Activated CD8-positive, alpha-beta memory T cell treated with anti-CD3 and anti-CD28 coated beads, Interleukin-2, amount 10 ng/mL, durations not matched to agents 7 days and 5 days (primary cell): ENCODE measurements at places on chromosomes 11 and 22.

DNA sequence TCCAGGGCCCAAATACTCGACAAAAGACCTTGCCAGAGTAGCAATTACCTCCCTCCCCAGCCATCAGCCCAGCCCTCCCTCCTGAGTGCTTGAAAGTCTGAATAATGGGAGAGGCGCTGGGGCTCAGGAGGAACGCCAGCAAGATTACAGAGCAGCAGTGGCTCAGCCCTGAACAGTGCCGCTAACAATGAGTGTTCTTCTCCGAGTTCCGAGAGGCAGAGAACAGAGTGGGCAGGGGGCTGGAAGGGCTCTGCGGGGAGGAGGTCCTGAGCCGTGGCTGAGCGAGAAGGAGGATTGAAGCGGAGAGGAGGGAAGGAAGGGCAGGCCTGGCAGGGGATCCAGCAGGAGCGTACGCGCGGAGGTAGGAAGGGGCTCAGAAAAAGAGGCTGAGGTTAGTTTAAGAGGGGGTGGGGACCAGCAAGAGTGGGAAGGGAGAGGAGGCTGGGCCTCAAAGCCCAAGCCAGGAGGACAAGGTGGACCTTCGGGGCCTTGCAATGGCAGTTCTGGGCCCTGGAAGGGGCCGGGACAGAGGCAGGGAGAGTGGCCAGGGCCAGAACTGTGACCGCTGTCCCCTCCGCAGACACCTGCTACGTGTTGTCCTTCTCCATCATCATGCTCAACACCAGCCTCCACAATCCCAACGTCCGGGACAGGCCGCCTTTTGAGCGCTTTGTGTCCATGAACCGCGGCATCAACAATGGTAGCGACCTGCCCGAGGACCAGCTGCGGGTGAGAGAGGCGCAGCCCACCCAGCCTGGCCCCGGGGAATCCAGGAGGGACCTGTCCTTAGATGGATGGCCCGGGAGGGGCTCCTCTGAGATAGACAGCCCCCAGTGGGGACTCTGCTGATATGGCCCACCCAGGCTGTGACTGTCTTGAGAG is 20.6 kb downstream of the CYTH4 start:
- H3K4me1 ChIP-seq = peaks cover 95% of the 10 kb centered on the region
- H3K36me3 ChIP-seq = peaks cover 68% of the 10 kb centered on the region
- DNase-seq = no peak
- peak overlapping the region; percentile 100 for H3K27ac ChIP-seq
- no peaks in the 10 kb centered on the region for H3K27me3 ChIP-seq

- DNase-seq = no peak
- H3K4me3 ChIP-seq = no peak overlapping the region
- H3K27ac ChIP-seq = no peak overlapping the region
- no peaks in the 10 kb centered on the region for H3K36me3 ChIP-seq
- H3K27me3 ChIP-seq = peaks cover 8% of the 10 kb centered on the region
Observed at GRCh38 chr11:26333906-26334305, 2.0 kb downstream of the ANO3 start.

- H3K27me3 ChIP-seq = no peaks in the 10 kb centered on the region
- no peaks in the 10 kb centered on the region for H3K36me3 ChIP-seq
- DNase-seq = no peak
- H3K4me3 ChIP-seq = no peak overlapping the region
- no peaks in the 10 kb centered on the region for H3K4me1 ChIP-seq
Observed at GRCh38 chr11:1446623-1447022, 40.0 kb downstream of the MOB2 start.

DNA sequence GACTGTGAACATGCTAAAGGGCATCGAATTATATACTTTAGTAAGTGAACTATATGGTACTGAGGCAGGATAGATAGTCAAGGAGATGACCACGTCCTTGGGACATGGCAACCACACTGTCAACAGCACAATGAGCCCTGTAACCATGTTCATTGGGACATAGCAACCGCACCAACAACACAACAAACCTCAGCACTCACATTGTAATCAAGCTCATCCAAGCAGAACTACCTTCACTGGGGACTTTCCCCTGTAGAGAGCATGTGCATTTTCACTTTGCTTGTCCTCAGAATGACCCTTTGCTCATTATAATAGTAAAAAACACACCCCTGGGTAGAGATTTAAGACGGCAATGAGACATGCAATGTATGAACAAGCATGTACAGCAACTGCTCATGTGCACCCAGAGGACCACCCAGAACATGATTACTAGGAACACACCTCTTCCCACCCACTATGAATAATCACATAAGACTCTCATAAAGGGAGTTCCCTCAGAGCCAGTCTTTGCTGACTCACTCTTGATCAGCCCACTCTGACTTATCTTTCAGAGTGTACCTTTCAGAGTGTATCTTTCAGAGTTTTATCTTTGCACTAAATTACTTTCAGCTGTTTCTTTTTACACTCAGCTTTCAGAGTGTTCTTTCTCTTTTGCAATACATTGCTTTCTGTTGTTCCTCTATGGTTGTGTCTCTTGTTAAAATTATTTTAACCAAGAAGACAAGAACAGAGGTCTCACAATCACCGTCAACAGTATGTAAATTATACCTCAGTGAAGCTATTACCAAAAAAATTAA is 4.1 kb upstream of the PLAAT2 start:
- peaks cover 62% of the 10 kb centered on the region for H3K4me1 ChIP-seq
- H3K27ac ChIP-seq = peak overlapping the region; percentile 86
- DNase-seq = peak; percentile 85
- H3K27me3 ChIP-seq = peaks cover 6% of the 10 kb centered on the region
- H3K36me3 ChIP-seq = no peaks in the 10 kb centered on the region

- H3K36me3 ChIP-seq = peaks cover 4% of the 10 kb centered on the region
- H3K4me3 ChIP-seq = no peak overlapping the region
- H3K4me1 ChIP-seq = peaks cover 10% of the 10 kb centered on the region
Observed at GRCh38 chr11:126189109-126189929, 22.1 kb downstream of the RPUSD4 start.

GRCh38 chr22:45692549-45692948 is 20.9 kb downstream of the ATXN10 start:
- H3K36me3 ChIP-seq = peaks cover 26% of the 10 kb centered on the region
- no peaks in the 10 kb centered on the region for H3K4me1 ChIP-seq
- DNase-seq = no peak

DNA sequence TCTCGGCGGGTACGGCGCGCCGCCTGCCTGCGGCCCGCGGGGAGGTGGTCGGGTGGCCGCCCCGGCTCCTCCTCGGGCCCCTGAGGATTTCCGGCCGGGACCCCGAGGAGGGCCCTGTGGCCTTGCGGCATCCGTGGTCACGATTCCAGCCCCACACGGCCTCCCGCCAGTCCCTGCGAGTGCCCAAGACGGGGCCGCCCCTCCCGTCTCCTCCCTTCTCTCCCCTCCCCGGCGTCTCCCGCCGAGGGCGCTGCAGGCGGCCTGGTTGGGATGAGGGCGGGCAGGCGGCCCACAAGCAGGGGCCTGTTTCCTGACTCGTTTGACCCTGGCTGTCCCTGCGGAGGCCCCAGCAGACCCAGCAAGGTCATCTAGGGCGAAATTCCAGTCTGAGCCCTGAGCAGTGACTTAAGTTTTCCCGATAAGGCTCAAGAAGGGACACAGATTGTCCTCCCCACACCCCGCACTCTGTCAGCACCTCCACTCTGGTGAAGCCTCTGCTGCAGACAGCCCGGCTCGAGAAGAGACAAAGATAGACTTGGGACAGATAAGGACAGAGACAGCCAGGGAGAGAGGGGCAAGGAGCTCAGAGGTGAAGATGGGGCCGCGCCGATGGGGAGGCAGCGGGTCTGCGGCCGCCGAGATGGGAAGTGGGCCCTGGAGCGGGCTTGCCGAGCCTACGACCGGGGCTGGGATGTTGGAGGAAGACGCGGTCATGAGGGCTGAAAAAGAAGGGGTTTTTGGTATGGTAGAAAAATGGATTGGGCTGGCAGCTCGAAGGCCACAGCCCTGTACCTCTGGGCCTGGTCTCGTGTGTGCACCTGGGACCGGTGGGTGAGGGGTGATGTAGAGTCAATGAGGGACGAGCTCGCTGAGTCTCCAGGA is 95.0 kb downstream of the SWAP70 start:
- DNase-seq = peak; percentile 61
- H3K36me3 ChIP-seq = no peaks in the 10 kb centered on the region
- H3K27ac ChIP-seq = peak overlapping the region; percentile 65
- no peaks in the 10 kb centered on the region for H3K27me3 ChIP-seq
- peaks cover 39% of the 10 kb centered on the region for H3K4me1 ChIP-seq
- H3K4me3 ChIP-seq = peak overlapping the region; percentile 74

GRCh38 chr22:19430890-19431541 is 517 bp downstream of the HIRA start:
- DNase-seq = peak; percentile 62
- H3K27ac ChIP-seq = peak overlapping the region; percentile 91
- H3K27me3 ChIP-seq = no peaks in the 10 kb centered on the region
- H3K4me1 ChIP-seq = peaks cover 55% of the 10 kb centered on the region
- H3K36me3 ChIP-seq = peaks cover 44% of the 10 kb centered on the region

- H3K36me3 ChIP-seq = peaks cover 2% of the 10 kb centered on the region
- peak overlapping the region; percentile 63 for H3K27ac ChIP-seq
- H3K4me3 ChIP-seq = peak overlapping the region; percentile 60
- peaks cover 17% of the 10 kb centered on the region for H3K4me1 ChIP-seq
Observed at GRCh38 chr11:417652-418342, 3.0 kb upstream of the SIGIRR start.

- H3K36me3 ChIP-seq = no peaks in the 10 kb centered on the region
- peaks cover 25% of the 10 kb centered on the region for H3K27me3 ChIP-seq
- no peak for DNase-seq
- H3K4me3 ChIP-seq = no peak overlapping the region
- H3K27ac ChIP-seq = no peak overlapping the region
Observed at GRCh38 chr11:11081288-11081687, 223.4 kb upstream of the ZBED5 start.

- no peaks in the 10 kb centered on the region for H3K36me3 ChIP-seq
- H3K27ac ChIP-seq = no peak overlapping the region
- no peak overlapping the region for H3K4me3 ChIP-seq
- DNase-seq = peak; percentile 83
Observed at GRCh38 chr22:23385678-23386631, 194.1 kb downstream of the IGLL1 start.

DNA sequence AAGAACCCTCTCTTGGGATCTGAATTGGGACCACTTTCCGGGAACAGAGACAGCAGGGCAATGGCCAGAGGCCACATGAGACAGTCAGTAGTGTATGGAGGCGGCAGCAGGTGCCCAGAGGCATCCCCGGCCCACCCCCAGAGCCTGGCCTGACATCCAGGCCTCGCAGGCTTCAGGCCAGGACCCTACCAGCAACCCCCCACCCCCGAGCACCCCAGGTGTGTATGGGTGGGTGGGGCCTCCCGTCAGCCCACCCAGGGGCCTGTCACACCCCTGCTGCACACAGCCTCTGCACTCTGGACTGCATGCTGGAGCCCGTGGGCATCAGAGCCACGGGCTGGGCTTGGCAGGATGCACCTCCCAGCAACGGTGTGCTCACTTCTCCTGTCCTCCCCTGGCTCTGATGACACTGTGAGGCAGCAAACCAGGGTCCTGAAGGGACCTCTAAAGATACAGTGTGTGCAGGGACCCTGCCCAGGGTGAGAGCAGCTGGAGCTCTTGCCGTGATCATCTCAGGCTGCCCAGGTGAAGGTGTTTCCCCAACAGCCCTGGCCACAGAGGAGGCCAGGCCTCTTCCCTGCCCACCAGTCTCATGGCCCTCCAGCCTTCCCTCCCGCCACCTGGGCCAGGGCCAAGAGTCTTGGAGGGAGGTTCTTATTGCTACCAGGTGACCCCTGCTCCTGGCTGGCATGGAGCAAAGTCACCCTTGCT is 88.8 kb upstream of the SEPTIN5 start:
- DNase-seq = no peak
- H3K27ac ChIP-seq = no peak overlapping the region
- no peaks in the 10 kb centered on the region for H3K36me3 ChIP-seq
- no peaks in the 10 kb centered on the region for H3K4me1 ChIP-seq
- H3K27me3 ChIP-seq = peaks cover 2% of the 10 kb centered on the region

GRCh38 chr11:65446446-65447277 is 24.1 kb downstream of the NEAT1 start:
- H3K4me3 ChIP-seq = no peak overlapping the region
- H3K27me3 ChIP-seq = no peaks in the 10 kb centered on the region
- H3K36me3 ChIP-seq = peaks cover 10% of the 10 kb centered on the region
- no peak for DNase-seq
- H3K27ac ChIP-seq = peak overlapping the region; percentile 59

GRCh38 chr11:111944139-111944538 is 7.0 kb downstream of the DIXDC1 start:
- peaks cover 25% of the 10 kb centered on the region for H3K4me1 ChIP-seq
- H3K27ac ChIP-seq = peak overlapping the region; percentile 69
- H3K36me3 ChIP-seq = peaks cover 8% of the 10 kb centered on the region
- H3K27me3 ChIP-seq = no peaks in the 10 kb centered on the region
- H3K4me3 ChIP-seq = no peak overlapping the region

- no peak overlapping the region for H3K4me3 ChIP-seq
- peaks cover 7% of the 10 kb centered on the region for H3K36me3 ChIP-seq
- peaks cover 66% of the 10 kb centered on the region for H3K4me1 ChIP-seq
- peak; percentile 33 for DNase-seq
Observed at GRCh38 chr11:61066645-61067044, 35.6 kb upstream of the CD5 start.

DNA sequence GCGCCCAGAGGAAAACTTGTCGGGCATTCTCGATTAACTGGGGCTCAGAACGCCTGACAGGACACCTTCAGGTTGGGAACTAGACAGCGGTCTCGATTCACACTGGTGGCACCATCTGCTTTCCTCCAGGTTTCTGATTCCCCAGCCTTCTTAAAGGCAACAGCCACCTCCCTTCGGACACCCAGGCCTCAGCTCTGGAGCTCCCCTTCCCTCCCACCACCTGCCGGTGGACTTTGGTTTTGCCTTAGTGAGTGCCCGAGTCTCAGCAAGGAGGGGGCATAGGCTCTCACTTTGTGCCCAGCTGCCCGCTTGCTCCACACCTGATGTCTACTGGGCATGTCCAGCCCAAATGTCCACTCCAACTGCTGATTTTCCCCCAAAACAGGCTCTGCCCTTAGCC is 110.4 kb upstream of the PARVA start:
- no peak for DNase-seq
- no peak overlapping the region for H3K27ac ChIP-seq
- H3K36me3 ChIP-seq = peaks cover 6% of the 10 kb centered on the region
- no peak overlapping the region for H3K4me3 ChIP-seq
- H3K27me3 ChIP-seq = no peaks in the 10 kb centered on the region

DNA sequence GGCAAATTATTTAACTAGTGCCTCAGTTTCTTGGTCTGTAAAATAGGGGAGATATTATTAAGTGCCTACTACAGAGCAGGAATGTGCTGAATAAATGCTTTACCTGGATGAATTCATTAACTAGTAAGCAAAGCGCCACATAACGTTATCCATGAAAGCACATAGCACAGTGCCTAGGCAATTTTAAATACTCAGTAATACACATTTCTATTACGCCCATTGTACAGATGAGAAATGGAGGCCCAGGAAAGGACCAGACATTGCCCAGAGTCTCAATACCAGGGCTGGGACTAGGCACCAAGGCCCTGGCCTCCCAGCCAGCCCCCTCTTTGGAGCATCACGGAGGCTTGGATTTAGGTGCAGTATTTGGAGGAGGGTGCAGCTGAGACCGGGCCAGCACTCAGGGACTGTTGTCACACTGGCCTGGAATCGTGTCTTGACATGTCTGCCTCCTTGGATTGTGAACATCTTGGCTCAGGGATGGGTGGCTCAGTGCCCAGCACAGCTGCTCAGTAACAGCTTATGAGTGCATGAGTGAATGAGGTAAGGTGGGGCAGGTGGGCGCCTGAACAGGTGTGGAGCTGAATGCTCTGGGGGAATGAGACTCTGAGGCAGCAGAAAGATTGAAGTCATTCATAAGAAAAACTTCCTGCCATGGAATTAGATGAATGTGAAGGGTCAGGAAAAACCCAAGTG is 42.1 kb upstream of the TPBGL start:
- peaks cover 30% of the 10 kb centered on the region for H3K27me3 ChIP-seq
- H3K4me1 ChIP-seq = no peaks in the 10 kb centered on the region
- no peaks in the 10 kb centered on the region for H3K36me3 ChIP-seq
- DNase-seq = no peak

- H3K36me3 ChIP-seq = peaks cover 78% of the 10 kb centered on the region
- DNase-seq = no peak
- H3K4me1 ChIP-seq = peaks cover 8% of the 10 kb centered on the region
- H3K4me3 ChIP-seq = no peak overlapping the region
- no peaks in the 10 kb centered on the region for H3K27me3 ChIP-seq
Observed at GRCh38 chr11:14607713-14608112, 35.9 kb upstream of the PDE3B start.
